NCI-H1417 treated with DMSO at 0.1 percent for 48 hours (cell line): ENCODE measurements at places on chromosomes 16 and 17.

GRCh38 chr16:67637625-67638024 is 7.3 kb upstream of the CARMIL2 start:
- DNase-seq: no peak

- DNase-seq: no peak
Measured at GRCh38 chr17:39737206-39737759, 455 bp upstream of the GRB7 start.

GRCh38 chr17:77432034-77432661 is 291.4 kb downstream of the SEC14L1 start:
- no peak for DNase-seq

- DNase-seq: no peak
Measured at GRCh38 chr17:59094861-59095530, 11.7 kb downstream of the TRIM37 start.
